ENCODE measurements at places on chromosomes 5 and 9.

DNA sequence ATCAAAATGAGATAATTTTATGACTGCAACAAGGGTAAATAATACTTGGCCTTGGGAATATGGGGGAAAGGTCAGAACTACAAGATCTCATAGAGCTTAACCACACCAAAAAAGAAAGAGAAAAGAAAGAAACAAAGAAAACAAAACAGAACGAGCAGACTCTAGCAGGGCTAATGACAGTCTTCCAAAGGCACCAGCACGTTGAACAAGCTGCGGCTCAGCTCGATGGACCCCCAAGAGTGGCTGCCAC is 689 bp downstream of the AK3 start:
- no peak for DNase-seq

DNA sequence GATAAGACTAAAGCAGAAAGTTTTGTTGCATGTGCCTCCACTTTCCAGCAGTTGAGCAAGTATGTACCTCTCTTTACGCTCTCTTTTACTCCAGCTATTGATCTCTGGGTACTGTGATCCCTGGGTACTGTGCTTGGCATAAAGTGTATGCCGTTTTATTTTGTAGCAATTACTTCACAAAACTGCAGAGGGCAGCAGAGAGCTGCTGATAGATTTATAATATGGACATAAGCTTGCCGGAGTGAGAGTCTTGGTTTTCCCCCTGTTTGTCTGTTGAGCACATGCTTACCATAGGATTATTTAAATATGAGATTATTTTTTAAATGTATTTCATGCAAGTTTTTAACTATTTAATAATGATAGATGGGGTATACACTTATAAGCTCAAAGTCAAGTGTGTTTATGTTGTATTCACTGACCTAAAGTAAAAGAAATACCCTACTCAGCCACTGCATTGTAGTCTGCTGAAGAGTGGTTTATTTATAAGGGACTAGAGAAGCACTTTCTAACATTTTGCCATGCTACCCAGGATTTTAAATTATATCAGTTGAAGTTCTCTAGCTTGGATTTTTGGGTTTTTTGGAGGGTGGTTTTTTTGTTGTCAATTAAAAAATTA is 13.0 kb downstream of the TTC1 start:
- peak; percentile 56 for DNase-seq

GRCh38 chr5:132369007-132369473 is 470 bp upstream of the SLC22A5 start:
- no peak for DNase-seq

- DNase-seq, result no peak
Measured at GRCh38 chr5:14552017-14552416, 29.6 kb upstream of the OTULINL start.

GRCh38 chr9:71202931-71203330 is 81.5 kb upstream of the TRPM3 start:
- DNase-seq, result no peak

- no peak for DNase-seq
Measured at GRCh38 chr5:88878976-88879375, 4.0 kb downstream of the MEF2C start.

GRCh38 chr9:5554254-5554653 is 43.9 kb downstream of the PDCD1LG2 start:
- no peak for DNase-seq

- no peak for DNase-seq
Measured at GRCh38 chr5:169048181-169049125, 252.5 kb downstream of the SLIT3 start.

GRCh38 chr5:150485693-150486401 is 22.1 kb upstream of the NDST1 start:
- DNase-seq, result peak; percentile 8

DNA sequence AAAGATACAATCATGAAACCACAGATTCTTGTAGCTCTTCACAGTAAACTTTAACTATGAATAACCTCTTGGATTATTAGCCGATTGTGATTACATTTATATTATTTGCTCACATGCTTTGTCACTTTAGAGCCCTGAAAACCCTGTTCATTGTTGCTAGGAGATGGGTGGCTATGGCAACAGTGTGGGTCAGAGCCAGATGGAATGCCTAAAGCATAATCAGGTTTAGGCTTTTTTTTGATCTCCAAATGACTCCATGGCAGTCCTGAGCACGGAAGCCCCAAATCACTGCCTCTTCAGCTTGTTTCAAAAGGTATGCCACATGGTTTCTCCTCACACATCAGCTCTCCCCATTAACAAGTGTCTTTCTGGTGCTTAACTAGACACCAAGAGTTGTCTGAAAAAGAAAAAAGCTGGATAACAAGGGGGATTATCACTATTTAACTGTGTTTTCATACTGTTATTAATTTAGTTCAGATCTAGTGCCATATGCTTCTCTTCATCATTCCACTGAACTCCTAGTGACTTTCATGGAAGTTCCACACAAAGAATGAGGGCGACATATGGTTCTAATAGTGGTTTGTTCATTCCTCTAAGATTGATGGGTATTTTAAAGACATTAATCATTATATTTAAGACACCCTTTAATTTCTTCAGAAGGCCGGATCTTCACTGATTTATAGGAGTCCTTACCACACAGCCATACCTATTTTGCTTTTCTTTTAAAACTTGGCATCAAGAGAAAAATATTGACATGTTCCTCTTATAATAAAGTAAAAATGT is 88.8 kb upstream of the PAM start:
- no peak for DNase-seq

- no peak for DNase-seq
Measured at GRCh38 chr9:5459289-5459829, 9.0 kb downstream of the CD274 start.

GRCh38 chr9:116546711-116547581 is 140.2 kb upstream of the TRIM32 start:
- DNase-seq, result no peak

DNA sequence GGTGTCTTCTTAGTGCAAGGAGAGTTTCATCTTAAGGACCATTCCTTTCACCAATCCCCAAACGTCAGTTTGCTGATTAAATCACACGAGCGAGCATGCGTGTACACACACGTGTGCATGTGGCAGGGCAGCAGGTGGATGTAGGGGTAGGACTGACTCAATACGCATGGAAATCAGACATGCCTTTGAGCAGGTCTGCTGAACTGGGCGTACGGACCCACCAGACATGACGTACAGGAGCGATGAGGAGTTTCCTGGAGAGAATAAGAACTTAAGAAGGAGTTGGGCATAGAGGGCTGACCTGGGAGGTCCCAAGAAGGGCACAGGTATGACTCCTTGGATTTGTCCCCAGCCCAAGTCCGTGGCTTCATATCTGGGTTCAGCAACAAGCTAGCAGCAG is 170.0 kb downstream of the FGF18 start:
- no peak for DNase-seq

DNA sequence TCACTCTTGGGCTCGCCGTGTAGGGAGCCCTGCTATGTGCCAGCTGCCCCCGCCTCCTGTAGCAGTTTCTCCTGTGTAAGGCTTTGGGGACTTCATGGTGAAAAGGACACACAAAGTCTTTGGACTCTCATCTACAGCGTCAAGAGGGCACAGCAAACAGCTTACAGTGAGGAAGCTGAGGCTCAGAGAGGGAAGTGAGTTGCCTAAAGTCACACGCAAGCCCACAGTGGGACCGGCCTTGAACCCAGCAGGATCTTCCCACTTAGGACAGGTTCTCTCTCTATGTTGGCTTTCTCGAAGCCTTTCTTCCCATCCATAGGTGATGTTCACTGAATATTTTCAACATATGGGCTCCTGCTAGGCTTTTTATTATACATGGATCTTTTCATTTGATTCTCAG is 9.8 kb upstream of the PRRX2 start:
- DNase-seq, result no peak

GRCh38 chr5:2110137-2110933 is 227.6 kb upstream of the IRX4 start:
- DNase-seq, result no peak

DNA sequence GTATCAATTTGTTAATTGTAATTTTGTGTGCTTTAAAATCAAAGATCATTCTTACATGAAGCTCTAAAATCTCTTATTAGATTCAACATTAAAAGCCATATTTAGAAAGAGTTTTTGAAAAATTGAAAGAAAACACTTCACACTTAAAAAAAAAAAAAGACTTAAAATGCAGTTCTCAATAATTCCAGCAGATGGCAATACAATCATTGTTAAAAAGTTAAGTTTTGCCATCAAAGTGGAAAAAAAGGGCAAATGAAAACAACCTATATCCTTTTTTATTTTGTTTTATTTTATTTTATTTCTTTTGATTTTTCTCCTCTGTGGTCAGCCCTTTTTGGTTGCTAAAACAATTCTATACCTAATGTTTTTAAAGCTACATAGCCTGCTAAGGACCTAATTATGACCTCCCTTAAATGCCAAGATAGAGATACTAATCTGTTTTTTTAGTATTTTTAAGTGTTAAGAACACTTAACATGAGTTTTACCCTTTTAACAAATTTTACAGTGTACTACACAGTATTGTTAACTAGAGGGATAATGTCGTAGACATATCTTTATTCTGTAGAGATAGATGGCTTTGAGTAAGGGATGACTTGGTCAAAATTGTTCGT is 154.2 kb upstream of the DAB2 start:
- no peak for DNase-seq

GRCh38 chr5:147898875-147899401 is 7.4 kb downstream of the C5orf46 start:
- no peak for DNase-seq

DNA sequence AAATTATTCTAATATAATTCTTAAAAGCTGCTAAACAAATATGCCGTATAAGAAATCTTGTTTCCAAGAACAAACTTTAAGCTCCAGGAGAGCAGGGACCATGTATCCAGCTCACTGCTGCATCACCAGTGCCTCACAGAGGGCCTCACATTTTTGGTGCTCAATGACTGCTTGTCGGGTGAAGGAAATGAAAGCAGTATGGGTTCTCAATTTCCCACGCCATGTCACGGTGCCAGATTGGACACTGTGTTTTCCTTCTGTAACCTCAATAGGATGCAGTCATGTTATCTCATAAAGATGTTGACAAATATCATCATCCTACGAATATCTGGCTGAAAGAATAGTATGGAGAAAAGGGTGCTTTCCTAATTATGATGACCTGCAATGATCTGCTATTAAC is 64.7 kb downstream of the POU5F2 start:
- DNase-seq, result no peak

- DNase-seq, result no peak
Measured at GRCh38 chr5:9125852-9126251, 420.0 kb downstream of the SEMA5A start.
